ENCODE measurements at places on chromosomes 3 and 15. TPM values are rescaled to one million over a fixed set of nuclear protein-coding genes. Genes with fewer than 3 reads are reported as not detected.

DNA sequence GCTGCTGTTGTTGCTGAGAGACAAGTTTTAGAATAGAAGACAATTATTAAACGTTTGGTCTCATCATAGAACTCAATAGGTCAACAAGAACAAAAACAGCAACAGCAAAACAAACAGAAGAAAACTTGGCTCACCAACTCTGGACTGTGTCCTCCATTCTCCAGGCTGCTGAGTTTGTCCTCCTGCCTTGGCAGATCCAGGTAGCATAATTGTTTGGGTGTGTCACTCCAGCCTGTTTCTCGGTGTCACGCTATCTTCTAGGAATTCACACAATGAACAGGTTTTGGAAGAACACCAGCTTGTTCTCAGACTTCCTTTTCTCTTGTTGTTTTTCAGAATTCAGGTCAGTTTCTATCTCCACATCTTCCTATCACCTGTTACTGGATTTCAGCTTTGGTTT lies 34.7 kb downstream of the ARRDC4 start:
- peak; percentile 81 for ATAC-seq

DNA sequence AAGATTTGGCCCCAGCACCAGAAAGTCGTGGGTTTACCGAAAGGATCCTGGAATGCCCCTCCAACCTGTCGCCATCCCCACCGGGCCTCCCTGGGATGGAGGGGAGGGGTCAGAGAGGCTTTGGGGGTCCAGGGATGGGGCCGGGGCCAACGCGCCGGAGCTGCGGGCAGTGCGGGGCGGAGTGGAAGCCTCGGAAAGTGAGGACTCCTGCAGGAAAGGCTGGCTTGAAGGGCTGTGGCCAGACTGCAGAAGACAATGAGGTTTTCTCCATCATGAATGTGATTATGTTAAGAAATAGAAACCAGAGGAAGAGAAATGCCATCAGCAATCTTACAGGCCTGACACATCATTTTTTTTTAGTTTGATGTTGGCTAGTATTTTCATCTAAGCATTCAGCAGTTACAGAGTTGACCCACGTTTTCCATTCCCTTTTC lies 738 bp downstream of the YEATS2 start:
- ATAC-seq = peak; percentile 33

GRCh38 chr15:89244574-89244903 lies 760 bp downstream of the FANCI start:
- no peak for ATAC-seq

DNA sequence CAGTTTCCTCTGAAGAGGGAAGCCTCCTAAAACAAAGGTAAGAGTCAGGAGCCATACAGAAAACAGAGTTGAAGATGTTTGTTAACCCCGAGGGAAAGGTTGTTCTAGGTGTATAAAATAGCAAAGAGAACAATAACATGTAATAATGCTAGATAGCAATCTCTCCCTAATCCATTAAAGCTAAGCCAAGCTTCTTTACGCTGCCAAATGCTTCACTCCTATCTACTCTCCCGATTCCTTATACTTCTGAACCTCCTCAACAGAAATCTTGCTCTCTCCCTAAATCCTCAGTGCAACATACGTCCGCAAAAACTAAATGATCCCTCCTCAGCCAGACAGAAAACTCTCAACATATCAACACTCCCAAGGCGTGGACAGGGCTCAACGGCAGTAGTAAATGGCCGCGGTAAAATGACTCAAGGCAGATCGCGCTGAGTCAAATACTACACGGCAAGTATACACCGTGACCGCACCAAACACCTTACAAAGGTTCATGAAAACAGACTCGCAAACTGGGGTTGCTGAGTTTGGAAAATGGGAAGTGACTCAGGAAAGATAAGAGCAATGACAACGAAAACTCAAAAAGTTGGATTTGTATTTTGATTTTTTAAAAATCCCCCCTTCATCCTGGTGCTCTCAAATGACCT lies 682 bp downstream of the CLDND1 start:
- ATAC-seq = peak; percentile 74

- no peak for ATAC-seq
These were observed 297.7 kb downstream of the LRTM1 start for GRCh38 chr3:54630101-54630623.

DNA sequence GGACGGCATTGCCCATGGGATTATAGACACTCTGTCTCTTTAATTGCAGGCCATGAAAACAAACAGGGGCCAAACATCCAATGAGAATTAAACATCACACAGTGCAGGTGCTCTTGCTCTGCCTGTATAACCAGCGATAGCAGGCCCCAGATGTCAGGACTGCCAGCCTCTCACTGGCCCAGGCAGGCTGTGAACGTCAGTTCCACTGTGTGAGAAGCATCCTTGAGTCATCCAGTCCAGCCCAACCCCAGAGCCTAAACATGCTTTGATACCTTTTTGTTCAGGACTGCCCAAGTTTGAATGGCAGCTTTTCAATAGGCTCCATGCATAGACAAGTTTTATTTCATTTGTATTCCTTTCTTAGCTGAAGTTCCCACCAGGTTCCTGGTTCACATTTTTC lies 189.8 kb downstream of the SLCO3A1 start:
- peak; percentile 99 for ATAC-seq

The GOLGA8S gene
- total RNA-seq = 0.24 TPM

- no peak for ATAC-seq
These were observed 427.5 kb downstream of the PDCD6IP start for GRCh38 chr3:34225821-34226366.
